ENCODE measurements at places on chromosomes 12 and 14. TPM values are rescaled to one million over a fixed set of nuclear protein-coding genes. Genes with fewer than 3 reads are reported as not detected.

Gene AJUBA
- total RNA-seq: 70.7 TPM

Gene INHBE
- total RNA-seq: 0.76 TPM

Gene ENDOU
- not detected for total RNA-seq

Gene RBP5
- total RNA-seq: not detected

Gene RNF41
- 125 TPM for total RNA-seq

Gene CTSG
- total RNA-seq: not detected

Gene ARMH4
- total RNA-seq: 3.3 TPM

Gene GPX2
- total RNA-seq: not detected

Gene MAP1LC3B2
- total RNA-seq: 0.63 TPM

Gene TAMALIN
- total RNA-seq: 5.9 TPM

Gene KDM5A
- 25.1 TPM for total RNA-seq

GRCh38 chr12:123102366-123102765 lies 48.5 kb downstream of the PITPNM2 start:
- H3K4me1 ChIP-seq: no peaks in the 10 kb centered on the region
- no peak overlapping the region for H3K4me3 ChIP-seq

GRCh38 chr12:12926571-12927071 lies 25.3 kb downstream of the GPRC5D start:
- peak overlapping the region; percentile 31 for H3K27ac ChIP-seq
- H3K4me3 ChIP-seq: no peak overlapping the region
- no peaks in the 10 kb centered on the region for H3K27me3 ChIP-seq
- H3K4me1 ChIP-seq: peaks cover 26% of the 10 kb centered on the region
- no peaks in the 10 kb centered on the region for H3K36me3 ChIP-seq

GRCh38 chr12:87171356-87171755 lies 857.8 kb downstream of the C12orf50 start:
- no peak overlapping the region for H3K4me3 ChIP-seq
- H3K4me1 ChIP-seq: no peaks in the 10 kb centered on the region
- no peak overlapping the region for H3K27ac ChIP-seq
- DNase-seq: no peak
- no peaks in the 10 kb centered on the region for H3K36me3 ChIP-seq
- no peaks in the 10 kb centered on the region for H3K27me3 ChIP-seq

DNA sequence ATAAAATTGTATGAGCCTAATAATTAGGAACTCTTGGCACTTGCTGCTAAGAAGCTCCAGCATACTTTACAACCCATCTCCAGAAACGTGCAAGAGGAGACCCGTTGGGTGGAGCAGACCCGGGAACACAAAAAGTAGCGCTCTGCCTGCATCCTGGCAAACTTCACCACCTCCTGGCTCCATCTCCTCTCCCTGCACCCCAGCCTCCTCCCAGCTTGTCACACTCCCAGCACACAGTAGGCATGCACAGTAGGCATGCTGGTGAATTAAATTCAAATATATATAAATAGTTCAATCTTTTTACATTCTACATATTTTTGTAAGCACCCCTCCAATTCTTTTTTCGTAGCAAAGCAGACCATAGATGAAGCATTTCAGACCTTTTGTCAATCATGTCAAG lies 1.2 kb downstream of the VSIG10 start:
- H3K4me1 ChIP-seq: no peaks in the 10 kb centered on the region
- no peak overlapping the region for H3K27ac ChIP-seq
- H3K36me3 ChIP-seq: no peaks in the 10 kb centered on the region
- no peak for DNase-seq
- peak overlapping the region; percentile 78 for H3K4me3 ChIP-seq
- no peaks in the 10 kb centered on the region for H3K27me3 ChIP-seq

GRCh38 chr12:13178568-13179210 lies 17.8 kb upstream of the EMP1 start:
- H3K36me3 ChIP-seq: no peaks in the 10 kb centered on the region
- peak overlapping the region; percentile 44 for H3K4me3 ChIP-seq
- peak; percentile 58 for DNase-seq
- H3K4me1 ChIP-seq: peaks cover 66% of the 10 kb centered on the region

- peak; percentile 89 for DNase-seq
- no peaks in the 10 kb centered on the region for H3K27me3 ChIP-seq
- peak overlapping the region; percentile 96 for H3K4me3 ChIP-seq
Observed at GRCh38 chr12:57240066-57240921, 10.7 kb downstream of the STAC3 start.

DNA sequence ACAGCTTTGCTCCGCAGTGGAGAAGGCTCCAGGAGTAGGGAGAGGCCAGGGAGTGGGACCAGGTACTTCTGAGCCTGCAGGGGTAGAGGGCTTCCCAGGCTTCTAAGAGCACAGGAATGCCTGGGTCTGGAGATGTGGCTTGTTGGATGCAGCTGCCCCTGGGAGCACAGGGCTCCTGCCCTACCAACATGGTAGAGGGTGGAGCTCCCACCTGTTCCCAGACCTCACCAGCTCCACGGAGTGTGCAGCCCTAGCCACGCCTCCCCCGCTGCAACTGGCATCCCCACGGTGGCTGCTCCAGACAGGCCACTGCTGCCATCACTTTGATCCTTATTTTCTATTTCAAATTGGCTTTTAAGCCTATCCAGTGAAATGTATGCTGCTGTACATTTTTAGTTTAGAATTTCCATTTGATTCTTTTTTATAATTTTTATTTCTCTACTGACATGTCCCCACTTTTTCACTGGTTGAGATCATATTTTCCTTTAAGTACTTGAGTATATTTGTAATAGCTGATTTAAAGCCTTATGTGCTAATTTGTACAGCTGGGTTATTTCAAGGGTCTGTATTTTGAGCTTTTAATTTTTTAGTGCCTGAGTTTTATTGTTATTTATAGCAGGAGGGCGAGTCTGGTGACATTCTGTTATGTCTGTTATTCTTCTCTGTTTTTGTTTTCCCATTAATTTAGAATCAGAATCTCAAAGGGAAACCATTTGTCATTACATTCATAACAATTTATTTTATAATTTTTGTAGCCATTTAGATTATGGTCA lies 78.0 kb downstream of the DERA start:
- H3K27me3 ChIP-seq: no peaks in the 10 kb centered on the region
- no peaks in the 10 kb centered on the region for H3K4me1 ChIP-seq
- H3K4me3 ChIP-seq: no peak overlapping the region
- H3K27ac ChIP-seq: no peak overlapping the region

- no peak overlapping the region for H3K4me3 ChIP-seq
- H3K4me1 ChIP-seq: peaks cover 41% of the 10 kb centered on the region
- H3K36me3 ChIP-seq: no peaks in the 10 kb centered on the region
- no peak overlapping the region for H3K27ac ChIP-seq
- DNase-seq: no peak
Observed at GRCh38 chr12:116188581-116188980, 88.9 kb downstream of the MED13L start.

DNA sequence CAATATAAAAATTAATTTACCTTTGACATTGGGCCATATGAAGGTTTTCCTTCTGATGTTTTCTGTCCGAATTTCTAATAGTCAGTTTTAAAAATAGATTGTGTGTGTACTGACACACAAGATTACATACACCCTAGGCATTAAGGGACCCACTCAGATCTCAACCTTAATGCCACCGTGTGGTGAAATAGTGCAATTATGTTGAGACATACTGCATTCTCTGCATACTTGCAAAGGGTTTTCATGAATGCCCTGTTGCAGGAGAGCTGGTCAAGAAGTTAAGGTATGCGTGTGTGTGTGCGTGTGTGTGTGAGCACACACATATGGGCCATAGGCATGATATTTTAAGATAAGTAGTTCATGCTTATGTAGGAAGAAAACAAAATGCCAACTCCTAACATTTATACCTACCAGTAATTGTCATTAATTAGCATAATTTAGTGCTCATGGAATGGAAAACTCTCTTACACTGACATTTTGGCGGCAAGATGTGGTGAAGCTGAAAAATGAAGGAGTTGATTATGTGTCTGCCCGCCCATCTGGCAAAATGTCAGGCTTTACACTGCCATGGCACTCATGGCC lies 58.8 kb downstream of the PIK3C2G start:
- H3K27me3 ChIP-seq: no peaks in the 10 kb centered on the region
- no peaks in the 10 kb centered on the region for H3K36me3 ChIP-seq
- H3K4me3 ChIP-seq: peak overlapping the region; percentile 28
- peak overlapping the region; percentile 20 for H3K27ac ChIP-seq

- no peaks in the 10 kb centered on the region for H3K36me3 ChIP-seq
- H3K4me1 ChIP-seq: 0 out of 2 replicates have a peak, but pooled peaks cover 2% of the 10 kb centered on the region
- H3K27ac ChIP-seq: no peak overlapping the region
- no peak overlapping the region for H3K4me3 ChIP-seq
- peak; percentile 70 for DNase-seq
- peaks cover 22% of the 10 kb centered on the region for H3K27me3 ChIP-seq
Observed at GRCh38 chr12:52370926-52371608, 3.8 kb upstream of the KRT85 start.

GRCh38 chr14:101451166-101451565 lies 110.1 kb upstream of the DIO3 start:
- no peak overlapping the region for H3K4me3 ChIP-seq
- peaks cover 50% of the 10 kb centered on the region for H3K27me3 ChIP-seq
- DNase-seq: no peak
- H3K4me1 ChIP-seq: no peaks in the 10 kb centered on the region
- no peaks in the 10 kb centered on the region for H3K36me3 ChIP-seq
- no peak overlapping the region for H3K27ac ChIP-seq

DNA sequence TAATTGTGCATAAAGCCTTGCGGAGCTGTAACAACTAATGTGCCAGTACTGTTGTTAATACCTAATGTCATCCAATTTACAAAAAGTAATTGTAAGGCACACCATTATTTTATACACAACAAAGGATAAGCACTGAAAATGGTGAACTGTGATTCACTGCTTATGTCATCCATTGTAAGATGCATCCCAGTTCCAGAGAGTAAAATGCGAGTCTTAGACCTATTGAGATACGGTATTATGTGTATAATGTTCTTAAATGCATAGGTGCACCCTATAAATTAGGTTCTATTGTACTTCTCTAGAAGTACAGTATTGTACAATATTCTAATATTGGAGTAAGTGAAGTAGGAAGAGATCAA lies 406 bp downstream of the PARP2 start:
- 0 out of 2 replicates have a peak, but pooled peaks cover 5% of the 10 kb centered on the region for H3K4me1 ChIP-seq
- H3K27me3 ChIP-seq: no peaks in the 10 kb centered on the region
- peak overlapping the region; percentile 88 for H3K4me3 ChIP-seq
- peaks cover 17% of the 10 kb centered on the region for H3K36me3 ChIP-seq

- no peaks in the 10 kb centered on the region for H3K4me1 ChIP-seq
- H3K27ac ChIP-seq: no peak overlapping the region
Observed at GRCh38 chr14:32023540-32023939, 53.6 kb upstream of the ARHGAP5 start.

DNA sequence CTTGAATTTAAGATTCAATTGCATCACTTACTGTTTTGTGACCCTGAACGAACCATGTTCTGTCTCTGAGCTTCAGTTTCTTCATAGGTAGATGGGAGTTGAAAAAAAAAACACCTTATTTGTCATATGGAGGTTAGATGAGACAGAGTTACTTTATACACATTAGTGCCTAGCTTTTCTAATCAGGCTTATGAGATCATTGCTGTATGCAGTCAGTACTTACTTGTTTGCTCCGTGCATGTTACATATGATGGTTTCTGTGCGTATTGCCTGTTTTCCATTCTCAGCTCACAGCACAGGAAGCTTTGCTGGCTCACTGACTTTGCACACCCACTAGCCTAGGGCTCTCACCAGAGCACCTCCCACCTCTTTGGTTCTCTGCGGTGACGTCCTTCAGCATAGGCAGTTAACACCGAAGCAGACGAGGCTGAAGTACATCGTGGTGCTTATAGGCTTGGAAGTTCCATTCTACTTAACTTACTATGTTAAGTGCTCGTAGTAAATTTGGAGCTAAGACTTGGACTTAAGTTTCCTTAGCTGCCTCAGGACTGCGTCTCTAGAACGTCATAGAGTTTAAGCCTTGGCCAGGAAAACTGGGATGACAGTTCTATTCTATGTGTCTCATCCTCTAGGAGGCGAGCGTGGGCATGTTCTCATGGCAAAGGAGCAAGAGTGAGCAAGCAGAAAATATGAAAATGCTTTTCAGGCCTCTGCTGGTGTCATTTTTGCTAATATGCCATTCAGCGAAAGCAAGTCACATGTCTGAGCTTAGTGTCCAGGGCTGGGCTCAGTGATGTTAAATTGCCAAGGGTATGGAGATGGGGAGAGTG lies 57.3 kb downstream of the NRXN3 start:
- H3K36me3 ChIP-seq: no peaks in the 10 kb centered on the region
- peak; percentile 33 for DNase-seq
- no peak overlapping the region for H3K4me3 ChIP-seq
- no peaks in the 10 kb centered on the region for H3K27me3 ChIP-seq

DNA sequence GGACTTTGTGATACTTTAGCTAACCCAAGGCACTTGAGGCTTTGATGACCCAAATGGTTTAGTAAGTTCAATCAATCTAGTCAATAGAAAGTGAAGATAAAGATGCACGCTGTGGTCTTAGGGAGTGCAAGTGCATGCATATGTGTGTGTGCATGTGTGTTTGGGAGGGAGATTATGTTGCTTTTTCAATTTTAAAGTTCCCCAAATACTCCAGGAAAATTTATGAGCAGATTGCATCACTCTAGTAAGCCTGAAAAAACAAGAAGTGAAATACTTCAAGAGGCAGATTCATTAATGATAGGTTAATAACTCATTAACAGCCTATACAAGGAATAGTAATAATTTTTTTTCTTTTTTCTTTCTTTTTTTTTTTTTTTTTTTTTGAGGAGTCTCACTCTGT lies 12.4 kb upstream of the SIX1 start:
- H3K27me3 ChIP-seq: no peaks in the 10 kb centered on the region
- H3K4me1 ChIP-seq: peaks cover 6% of the 10 kb centered on the region
- no peak for DNase-seq

DNA sequence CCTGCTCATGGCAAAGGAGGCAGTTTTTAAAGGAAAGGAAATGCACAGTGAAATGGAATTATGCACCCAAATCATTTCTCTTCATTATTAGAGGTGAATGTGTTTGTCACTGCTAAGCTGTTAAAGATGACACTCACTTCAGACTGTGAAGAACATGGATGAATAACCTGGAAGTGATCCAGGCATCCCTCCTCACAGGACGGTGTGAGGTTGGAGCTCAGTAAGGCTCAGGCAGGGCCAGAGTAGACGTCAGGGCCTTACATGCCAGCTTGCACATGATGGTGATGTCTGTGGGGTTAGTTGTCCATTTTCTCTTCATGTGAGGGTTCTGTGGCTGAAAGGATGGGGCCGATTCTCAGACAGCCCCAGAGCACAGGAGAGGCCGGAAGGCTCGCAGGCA lies 273.1 kb downstream of the PCNX1 start:
- no peaks in the 10 kb centered on the region for H3K4me1 ChIP-seq
- H3K4me3 ChIP-seq: no peak overlapping the region
- DNase-seq: no peak
- no peak overlapping the region for H3K27ac ChIP-seq
- H3K36me3 ChIP-seq: no peaks in the 10 kb centered on the region

- no peaks in the 10 kb centered on the region for H3K27me3 ChIP-seq
- no peak for DNase-seq
- H3K36me3 ChIP-seq: no peaks in the 10 kb centered on the region
- no peak overlapping the region for H3K4me3 ChIP-seq
Observed at GRCh38 chr14:90890322-90891020, 74.2 kb upstream of the TTC7B start.

DNA sequence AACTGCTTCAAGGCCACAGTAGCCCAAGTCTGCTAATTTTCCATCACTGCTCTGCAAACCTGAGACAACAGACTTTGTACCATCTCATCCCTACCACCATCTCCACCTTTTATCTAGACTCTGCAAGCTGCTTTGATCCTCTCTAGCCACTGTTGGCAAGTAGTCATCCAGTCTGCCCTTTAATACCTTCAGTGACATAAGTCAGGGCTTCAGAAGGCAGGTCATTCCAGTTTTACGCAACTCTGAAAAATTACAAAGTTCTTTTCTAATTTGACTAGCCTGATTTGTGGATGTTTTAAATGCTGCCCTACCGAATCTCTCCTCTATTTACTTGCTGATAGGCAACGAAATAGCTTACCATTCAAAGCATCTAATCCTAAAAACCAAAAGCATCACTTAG lies 2.8 kb downstream of the FERMT2 start:
- H3K36me3 ChIP-seq: peaks cover 19% of the 10 kb centered on the region
- DNase-seq: no peak
- 0 out of 2 replicates have a peak overlapping the region, but pooled peaks have one; percentile 89 for H3K27ac ChIP-seq
- peak overlapping the region; percentile 94 for H3K4me3 ChIP-seq
